ENCODE measurements at places on chromosomes 7 and 10.
A peak's percentile ranks its signal among the peaks of the same experiment; 100 is the strongest.

- DNase-seq: no peak
Measured at GRCh38 chr7:108455998-108456677, at the start of gene NRCAM. NRCAM (minus strand) TSS chr7:108456436; CDS start chr7:108240064, 216,372 bp downstream.

GRCh38 chr10:62980687-62981086, 152.4 kb upstream of the NRBF2 start:
- DNase-seq: no peak

DNA sequence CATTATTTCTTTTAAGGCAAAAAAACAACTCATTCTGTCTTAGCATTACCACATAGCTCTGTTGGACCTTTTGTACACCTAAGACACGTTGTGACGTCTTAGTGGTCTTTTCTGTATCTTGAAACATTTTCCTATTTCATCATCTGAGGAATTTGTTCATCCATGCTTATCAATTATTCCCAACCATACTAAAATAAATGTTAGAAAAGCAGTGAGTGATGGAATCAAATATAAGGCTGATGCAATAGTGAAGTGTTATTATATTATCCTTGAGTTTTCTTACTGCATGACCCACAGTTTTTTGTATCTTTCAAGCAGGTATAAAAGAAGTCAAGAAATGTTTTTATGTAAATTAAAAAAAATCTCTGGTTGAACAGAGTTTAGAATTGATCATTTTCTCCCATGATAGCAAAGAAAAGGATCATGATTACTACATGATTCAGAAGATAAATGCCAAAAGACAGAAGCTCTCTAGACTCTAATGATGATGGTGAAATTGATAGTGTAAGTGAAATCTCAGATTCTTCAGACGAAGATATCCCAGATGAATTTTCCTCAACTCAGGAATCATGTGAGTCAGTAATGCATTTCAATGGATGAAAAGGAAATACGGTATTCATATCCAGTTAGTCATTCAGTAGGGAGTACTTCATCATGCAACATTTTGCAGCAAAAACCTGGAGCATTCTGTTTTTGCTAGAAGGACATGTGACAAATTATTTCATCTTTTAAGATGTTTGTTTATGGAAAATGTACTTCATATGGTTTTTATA, 51.4 kb downstream of the CELF2 start:
- no peak for DNase-seq

DNA sequence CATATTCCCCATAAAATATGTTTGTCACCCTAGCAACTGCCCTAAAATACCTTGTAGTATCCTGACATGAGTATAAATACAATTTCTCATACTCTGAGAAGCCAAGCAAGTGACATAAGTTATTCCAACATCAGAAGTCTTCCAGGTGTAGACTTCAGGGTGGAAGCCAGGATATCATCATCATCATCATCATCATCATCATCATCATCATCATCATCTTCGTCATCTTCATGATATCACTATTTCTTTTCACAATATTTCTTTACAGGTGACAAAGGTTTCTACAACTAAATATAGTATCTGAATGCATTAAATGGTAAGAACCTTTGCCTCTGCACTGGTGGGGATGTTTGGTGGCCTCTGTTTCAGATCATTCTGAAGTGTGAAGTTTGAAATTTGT, 10.0 kb upstream of the GPR141 start:
- no peak for DNase-seq

GRCh38 chr10:2650328-2650727, 417.0 kb upstream of the PFKP start:
- no peak for DNase-seq

GRCh38 chr10:114180937-114181336, 1.8 kb downstream of the TDRD1 start:
- no peak for DNase-seq

- DNase-seq: no peak
Measured at GRCh38 chr10:51241461-51241860, 167.2 kb downstream of the PRKG1 start.

DNA sequence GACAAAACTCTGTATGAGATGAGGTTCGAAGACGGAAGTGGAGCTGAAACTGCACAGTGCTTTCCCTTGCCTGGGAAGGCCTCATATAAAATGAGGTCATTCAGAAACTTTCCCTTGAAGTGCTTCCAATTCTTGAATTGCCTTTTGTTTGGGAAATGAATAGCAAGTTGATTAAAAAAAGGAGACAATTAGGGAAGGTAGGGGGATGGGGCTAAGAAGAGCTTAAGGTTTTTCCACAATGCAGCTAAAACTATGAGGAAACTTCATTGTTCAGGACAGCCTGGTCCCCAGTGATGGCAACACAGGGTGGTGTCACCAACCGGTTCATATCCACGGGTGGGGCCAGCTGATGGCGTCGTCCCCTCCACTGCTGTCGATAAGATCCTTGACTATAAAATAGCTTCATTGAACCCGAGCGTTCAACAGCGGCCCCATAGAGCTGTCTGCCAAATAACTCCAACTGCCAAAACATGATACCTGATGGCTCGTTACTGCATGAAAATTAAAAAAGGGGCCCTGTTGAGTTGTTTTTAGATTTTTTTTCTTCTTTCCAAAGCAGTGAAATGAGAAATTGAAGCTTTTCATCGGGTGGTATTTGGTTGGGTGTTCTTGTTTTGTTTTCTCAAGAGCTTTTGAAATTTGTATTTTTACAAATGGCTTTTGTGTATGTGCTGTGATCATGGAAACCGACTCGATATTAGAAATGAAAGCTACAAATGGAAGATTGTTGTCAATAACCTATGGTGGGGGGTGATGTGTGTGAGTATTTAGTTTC, 2.8 kb upstream of the CELF2 start:
- DNase-seq: no peak

- no peak for DNase-seq
Measured at GRCh38 chr7:41445946-41446345, 256.9 kb downstream of the INHBA start.

- DNase-seq: no peak
Measured at GRCh38 chr10:65342245-65342644, 1583.6 kb upstream of the LRRTM3 start.

DNA sequence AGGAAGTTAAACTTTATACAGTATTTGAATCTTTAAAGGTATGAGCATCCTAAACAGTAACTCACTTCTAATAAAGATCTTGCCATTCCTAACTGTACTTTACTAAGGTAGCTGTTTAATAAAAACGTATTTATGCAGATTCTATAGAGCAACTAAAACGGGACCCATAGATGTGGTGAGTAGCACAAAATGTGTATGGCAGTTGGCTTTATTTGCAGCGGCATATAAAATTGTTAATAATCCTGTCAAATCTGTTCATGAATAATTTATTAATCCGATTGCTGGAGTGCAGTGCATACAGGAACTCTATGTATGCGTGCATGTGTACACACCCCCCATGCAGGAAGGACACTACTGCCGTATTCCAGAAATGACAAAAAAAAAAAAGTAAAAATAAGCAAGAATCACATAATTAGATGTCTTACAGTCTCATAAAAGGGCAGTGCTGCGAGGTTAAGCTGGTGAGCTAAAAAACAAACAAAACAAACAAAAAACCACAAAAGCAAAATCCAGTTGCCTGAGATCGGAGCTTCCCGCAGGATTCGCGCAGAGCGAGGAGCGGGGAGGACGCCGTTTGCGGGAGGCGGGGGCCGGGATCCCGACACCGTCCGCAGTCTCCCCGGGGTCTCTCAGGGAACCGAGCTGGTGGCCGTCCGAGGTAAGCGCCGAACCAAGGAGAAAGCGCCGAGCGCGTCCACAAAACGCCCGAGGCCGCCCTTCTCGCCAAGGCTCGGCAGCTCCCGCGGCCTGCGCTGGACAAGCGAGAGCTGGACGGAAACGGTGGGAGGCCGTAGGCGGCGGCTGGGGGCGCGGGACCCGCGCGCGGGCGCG, 518 bp upstream of the COMMD3 start:
- peak; percentile 42 for DNase-seq

GRCh38 chr7:13989126-13989948, at the start of gene ETV1:
ETV1 (minus strand) TSS chr7:13989666; CDS start chr7:13989052, 614 bp downstream.
- DNase-seq: no peak

DNA sequence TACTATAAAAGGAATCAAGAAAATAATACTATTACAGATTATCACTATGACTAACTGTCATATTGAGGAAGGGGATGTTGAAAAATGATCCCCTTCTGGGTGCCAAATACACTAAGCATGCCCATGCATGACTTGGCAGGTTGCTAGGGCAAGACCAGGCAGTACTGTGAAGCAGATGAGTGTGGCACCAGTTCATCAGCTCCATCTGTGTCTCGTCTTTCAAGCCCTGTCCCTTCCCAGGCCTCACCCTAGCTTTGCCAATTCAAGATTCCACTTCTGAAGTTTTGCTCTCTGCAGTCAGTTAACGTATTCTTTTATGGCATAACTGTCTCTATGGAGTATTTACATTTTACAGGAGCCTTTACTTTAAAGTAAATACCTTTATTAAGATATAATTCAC, 135.6 kb upstream of the HPS1 start:
- DNase-seq: no peak

DNA sequence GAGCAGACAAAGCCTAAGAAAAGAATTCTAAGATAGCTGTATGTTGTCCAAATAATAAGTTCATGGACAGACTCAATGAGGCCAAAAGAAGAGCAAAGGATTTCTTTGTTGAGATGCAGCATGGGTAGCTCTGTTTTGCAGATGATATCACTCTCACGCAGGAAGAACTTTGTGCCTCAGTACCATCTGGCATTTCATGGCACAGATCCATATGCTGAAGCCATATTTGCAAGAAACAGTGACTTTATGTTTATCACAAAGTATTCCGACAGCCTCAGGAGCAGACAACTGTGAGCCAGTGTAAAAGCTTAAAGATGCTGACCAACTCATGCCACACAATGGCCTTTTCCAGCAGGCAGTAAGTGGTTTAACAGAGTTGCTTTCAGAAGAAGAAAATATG, 45.5 kb upstream of the RNF148 start:
- no peak for DNase-seq

- no peak for DNase-seq
Measured at GRCh38 chr10:91569522-91569921, 63.3 kb downstream of the PPP1R3C start.

GRCh38 chr7:140160308-140160707, 16.5 kb downstream of the KDM7A start:
- no peak for DNase-seq

- no peak for DNase-seq
Measured at GRCh38 chr10:127426746-127427145, 122.4 kb upstream of the NPS start.

GRCh38 chr7:137717811-137718271, 128.9 kb downstream of the DGKI start:
- DNase-seq: no peak

DNA sequence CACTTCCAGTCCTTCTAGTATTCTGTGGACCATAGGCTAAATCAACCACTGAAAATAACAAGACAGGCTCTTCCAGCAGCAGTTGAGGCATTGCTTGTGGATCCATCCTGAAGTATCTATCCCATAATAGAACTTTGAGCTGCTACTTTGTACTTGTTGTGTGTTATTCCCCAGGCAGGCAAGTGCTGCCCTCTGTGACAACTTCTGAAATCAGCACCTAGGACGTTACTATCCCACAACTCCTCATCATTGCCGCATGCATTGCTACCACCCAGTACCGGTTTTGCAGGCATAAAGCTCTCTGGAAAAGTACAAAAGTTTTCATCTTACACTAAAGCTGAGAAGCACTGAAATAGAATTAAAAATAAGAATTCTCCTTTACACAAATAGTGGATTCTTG, 145.3 kb downstream of the HTR7 start:
- no peak for DNase-seq

DNA sequence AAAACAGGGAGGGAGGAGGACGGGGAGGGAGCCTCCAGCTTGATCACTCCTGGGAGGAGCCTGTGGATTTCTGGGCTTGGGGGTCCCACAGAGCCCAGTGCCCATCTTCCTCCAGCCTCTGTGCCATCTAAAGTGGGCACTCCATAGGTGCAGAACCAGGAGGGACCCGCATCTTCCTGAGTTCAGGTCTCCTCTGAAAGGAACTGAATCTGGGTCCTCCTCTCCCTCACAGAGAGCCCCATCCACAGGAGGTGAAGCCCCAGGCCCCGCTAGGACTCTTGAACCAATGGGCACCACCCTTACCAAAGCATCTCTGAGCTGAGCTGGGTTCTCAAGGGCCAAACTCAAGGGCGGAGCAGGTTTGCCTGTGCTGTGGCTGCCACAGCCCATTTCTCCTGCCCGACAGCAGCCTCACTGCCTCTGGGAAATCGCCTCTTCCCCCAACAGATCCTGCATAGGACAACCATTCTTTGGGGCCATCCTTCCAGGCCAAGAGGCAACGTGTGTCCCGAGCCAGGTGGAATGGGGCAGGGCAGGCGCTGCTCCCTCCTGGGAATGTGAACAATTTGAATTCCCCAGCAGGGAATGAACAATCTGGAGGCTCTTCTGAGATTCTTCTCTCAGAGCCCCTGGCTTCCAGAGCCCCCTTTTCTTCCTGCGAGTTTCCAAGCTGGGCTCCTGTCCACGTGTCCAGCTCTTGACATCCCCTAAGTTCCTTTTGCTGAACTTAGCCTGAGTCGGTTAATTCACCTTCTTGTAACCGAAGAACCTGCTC, 411.0 kb upstream of the FOXK1 start:
- DNase-seq: no peak

DNA sequence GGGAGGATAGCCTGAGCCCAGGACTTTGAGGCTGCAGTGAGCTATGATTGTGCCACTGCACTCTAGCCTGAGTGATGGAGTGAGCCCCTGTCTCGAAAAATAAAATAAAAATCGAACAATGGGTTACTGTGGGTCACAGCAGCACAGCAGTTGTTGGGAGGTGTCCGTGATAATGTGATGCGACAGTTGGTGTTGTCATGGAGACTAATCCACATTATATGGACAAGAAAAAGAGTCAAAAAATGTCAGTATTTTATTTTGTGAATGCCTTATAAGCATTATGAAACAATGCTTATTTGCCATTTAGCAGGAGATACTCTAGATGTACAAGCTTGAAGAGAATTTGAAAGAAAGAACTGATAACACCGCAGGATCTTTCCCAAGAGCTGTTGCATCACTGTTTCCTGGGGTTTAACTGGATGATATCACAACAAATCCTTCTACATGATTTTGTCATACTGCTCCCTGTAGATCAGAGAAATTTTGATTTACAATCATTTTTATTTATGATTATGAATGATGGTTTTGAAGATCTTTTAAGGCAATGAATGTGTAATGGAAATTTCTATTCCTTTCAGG, 195.4 kb downstream of the BAMBI start:
- no peak for DNase-seq

DNA sequence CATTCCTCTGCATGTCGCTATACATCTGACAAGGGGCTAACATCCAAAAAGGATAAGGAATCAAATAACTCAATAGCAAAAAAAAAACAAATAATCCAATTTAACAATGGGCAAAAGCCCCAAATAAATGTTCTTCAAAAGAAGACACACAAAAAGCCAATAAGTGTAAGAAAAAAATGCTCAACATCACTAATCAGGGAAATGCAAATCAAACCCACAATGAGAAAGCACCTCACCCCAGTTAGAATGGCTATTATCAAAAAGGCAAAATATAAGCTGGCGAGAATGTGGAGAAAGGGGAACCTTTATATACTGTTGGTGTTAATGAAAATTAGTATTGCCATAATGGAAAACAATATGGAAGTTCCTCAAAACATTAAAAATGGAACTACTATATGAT, 14.3 kb downstream of the ARHGAP12 start:
- no peak for DNase-seq

GRCh38 chr7:149714910-149715471, 58.4 kb downstream of the ZNF467 start:
- no peak for DNase-seq
